ENCODE measurements at places on chromosomes 12 and 14.

GRCh38 chr12:131327521-131328488, 374.1 kb downstream of the ADGRD1 start:
- DNase-seq, result no peak

- DNase-seq, result no peak
Measured at GRCh38 chr12:90281154-90281868, 572.7 kb upstream of the ATP2B1 start.

DNA sequence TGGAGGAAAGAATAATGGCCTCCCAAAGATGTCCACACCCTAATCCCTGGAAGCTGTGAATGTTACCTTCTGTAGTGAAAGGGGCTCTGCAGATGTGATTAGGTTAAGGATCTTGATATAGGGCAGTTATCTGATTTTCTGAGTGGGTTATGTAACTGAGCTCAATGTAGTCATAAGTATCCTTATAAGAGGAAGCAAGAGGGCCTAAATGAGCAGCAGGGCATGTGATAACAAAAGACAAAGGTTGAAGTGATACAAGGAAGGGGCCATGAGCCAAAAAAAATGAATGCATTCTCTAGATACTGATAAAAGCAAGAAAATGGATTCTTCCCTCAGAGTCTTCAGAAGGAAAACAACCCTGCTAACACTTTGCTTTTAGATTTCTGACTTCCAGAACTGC, 78.8 kb downstream of the OSBPL8 start:
- no peak for DNase-seq

GRCh38 chr12:131965073-131965472, 15.3 kb downstream of the EP400 start:
- DNase-seq, result no peak

DNA sequence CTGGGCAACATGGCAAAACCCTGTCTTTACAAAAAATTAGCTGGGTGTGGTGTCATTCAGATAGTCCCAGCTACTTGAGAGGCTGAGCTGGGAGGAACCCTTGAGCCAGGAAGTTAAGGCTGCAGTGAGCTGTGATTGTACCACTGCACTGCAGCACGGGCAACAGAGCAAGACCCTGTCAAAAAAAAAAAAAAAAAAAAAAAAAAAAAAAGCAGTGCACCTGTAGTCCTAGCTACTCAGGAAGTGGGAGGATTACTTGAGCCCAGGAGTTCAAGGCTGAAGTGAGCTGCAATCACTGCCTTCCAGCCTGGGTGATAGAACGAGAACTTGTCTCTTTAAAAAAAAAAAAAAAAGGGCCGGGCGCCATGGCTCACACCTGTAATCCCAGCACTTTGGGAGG, 5.6 kb downstream of the REM2 start:
- no peak for DNase-seq

- DNase-seq, result no peak
Measured at GRCh38 chr12:112980491-112981158, 2.3 kb downstream of the OAS2 start.

GRCh38 chr14:32306549-32306948, 22.5 kb upstream of the AKAP6 start:
- DNase-seq, result no peak

DNA sequence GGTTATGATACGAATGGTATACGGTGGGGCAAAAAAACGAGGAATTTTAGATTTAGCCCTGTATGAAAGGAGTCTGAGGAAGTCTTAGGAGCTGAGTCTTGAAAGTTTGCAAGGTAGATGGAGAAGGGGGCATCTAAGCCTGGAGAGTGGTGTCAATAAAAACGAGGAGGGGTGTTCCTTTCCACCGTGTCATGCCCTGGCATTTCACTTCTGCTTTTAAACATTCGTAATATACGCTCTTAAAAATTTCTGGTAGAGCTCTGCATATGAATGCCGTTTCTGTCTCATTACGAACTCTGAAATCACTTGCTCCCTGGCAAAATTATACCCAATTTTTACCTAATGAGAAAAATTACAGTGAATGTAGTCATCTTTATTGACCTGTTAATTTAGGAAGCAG, 170.2 kb downstream of the ERC1 start:
- no peak for DNase-seq

- no peak for DNase-seq
Measured at GRCh38 chr12:106722837-106723236, 51.6 kb upstream of the RIC8B start.

DNA sequence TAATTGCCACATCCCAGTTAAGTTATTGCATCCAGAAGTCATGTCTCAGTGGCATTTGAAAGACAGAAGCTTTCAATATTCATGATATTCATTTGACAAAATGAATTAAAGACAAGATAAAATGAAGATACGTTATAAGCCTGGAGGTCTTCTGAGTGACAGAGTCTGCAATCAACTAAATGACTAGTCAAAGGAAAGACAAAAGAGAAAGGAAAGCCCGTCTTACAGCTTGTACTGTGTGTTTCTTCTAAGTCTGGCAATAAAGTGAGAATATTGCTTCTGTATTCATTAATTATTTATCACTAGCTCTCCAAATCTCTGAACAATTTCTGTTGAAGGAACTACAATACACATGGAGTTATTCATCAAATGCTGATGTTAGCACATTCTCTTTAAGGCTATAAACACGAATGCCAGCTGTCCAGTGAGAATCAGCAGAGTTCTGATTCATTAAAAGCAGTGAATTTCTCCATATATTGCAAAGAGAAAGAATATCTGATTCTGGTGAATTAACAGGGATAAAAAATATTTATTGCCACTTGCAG, 70.7 kb downstream of the ATXN7L3B start:
- DNase-seq, result no peak

DNA sequence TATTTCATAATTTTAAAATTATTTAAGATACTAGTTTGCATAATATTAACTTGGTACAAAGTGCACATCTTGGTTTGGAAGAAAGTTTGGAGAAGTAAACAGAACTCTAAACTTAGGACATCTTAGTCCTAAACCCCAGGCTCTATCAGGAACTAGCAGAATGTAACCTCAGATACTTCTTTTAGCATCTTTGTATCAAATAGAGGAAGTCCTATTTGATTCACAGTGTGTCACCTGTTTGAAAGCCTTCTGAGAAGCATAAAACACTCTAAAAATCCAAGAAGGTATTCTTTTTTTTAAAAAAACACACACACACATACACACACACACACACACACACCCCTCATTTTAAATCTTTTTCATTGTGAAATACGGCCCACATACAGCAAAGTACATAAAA, 12.0 kb upstream of the RNU6-7 start:
- DNase-seq, result no peak

DNA sequence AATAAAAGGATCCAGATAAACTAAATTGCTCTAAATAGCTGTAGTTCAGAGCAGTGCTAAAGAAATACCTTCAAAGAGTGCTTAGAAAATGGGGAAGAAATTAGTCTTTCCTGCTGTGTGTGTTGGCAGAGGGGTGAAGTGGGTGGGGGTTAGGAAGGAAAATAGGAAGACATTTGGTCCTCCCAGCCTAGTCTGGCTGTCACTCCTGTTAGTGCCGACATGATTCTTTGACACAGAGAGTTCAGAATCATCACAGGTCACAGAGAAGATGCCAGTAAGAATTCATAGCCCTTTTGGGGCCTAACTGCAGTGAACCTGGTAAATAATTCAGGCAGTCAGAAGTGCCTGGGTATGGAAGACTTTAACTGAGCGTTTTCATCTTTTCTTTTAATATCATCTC, 74.8 kb downstream of the FLRT2 start:
- no peak for DNase-seq

DNA sequence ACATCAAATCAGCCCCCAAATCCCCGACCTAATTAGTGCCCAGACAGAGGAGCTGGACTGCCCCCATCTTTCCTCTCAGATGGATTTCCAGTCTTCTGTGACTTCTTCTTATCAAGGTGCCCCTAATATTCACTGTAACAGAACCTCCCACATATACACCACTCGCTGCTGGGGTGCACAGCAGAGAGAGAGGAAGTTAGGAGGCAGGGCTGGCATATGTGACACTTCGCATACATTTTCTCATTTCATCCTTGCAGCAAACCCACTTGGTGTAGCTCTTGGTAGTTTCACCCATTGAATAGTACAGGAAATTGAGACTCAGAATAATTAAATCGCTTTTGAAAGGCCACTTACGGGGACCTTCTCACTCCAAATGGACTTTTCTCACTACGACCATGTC, 56.5 kb upstream of the CCND2 start:
- no peak for DNase-seq

DNA sequence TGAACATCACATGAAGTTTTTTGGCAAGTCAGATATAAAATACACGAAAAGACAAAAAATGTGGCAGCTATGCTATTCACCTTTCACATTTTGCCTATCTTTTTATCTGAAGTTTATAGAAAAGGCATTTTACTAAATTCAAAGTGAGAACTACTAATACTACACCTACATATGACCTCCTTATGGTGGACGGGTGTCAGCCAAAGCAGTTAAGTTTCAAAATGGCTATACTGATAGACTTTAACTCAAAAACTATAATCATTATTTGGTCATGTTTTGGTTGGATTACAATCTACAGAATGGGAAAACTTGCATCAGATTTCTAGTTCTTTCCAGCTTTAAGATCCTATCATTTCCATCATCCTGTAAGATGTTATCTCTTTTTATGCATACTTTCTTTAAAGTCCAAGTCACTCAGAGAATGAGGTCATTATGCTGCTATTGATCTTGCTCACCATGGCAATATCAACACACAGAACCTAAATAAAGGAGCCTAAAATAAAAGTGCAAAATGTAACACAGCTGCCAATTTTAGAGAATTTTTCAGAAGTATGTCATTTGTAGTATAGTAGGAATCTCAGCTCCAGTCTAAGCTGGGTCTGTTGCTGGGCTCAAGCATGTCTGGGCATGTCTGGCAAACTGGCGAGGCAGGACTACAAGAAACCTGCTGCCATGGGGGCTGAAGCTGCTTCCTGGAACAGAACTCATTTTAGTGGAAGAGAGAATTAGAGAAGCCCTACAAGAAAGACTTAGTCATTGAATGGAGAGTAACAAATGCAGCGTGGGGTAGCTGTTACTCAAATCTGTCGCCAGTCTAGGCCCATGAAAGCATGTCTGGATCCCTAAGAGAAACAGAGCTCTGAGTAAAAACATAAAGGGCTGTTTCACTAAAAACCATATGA, 7.6 kb upstream of the AEBP2 start:
- DNase-seq, result no peak

DNA sequence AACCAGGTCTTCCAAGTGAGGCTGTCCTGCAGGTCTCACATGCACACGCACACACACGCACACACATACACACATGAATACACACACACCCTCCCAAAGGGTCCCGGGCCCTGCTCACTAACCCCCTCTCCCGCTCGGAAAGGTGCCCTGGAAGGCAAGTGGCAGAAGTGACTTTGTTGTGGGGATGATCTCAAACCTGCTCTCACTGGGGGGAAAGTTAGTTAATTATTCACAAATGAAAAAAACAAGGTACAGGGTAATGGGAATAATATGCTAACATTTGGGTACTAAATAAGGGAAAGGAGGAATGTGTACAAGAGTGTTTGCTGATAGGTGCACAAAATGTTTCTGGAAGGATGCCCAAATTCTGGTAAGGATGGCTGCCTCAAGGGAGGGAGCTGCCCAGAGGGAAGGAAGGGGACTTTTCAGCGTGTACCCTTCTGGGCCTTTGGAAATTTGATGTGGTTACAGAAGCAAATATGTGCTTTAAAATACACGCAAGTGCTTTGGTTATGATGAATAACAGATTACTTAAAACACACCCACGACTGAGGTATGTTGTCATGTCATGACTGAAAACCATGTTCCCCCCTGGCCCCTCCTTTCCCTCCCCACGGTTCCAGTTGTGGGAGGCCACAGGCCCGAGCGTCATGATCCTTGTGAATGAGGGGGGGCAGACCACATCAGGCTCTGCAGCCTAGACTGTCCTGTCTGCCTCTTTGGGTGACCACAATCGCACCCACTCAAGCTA, 43.3 kb upstream of the PLEKHG6 start:
- no peak for DNase-seq

- DNase-seq, result no peak
Measured at GRCh38 chr14:77014004-77014604, 14.4 kb downstream of the IRF2BPL start.

DNA sequence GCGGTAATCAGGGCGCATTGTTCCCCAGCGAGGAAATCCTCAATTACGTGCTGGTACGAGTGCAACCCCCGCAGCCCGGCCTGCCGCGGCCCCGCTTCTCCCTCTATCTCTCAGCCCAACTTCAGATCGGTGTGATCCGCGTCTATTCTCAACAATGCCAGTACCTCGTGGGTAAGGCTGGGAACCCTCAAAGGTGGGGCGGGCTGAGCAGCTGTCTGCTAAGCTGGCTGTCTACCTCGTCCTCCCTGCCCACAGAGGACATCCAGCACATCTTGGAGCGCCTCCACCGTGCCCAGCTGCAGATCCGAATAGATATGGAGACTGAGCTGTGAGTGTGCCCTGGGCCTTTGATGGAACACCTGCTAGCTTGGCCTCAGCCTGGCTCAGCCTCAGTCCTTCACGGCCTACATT, 996 bp downstream of the REC8 start:
- DNase-seq, result peak; percentile 33

- DNase-seq, result no peak
Measured at GRCh38 chr14:23139874-23140273, 20.8 kb upstream of the CEBPE start.

GRCh38 chr14:90562652-90563051, 165.8 kb downstream of the CALM1 start:
- DNase-seq, result no peak

GRCh38 chr12:41944216-41944615, 200.5 kb downstream of the GXYLT1 start:
- no peak for DNase-seq

DNA sequence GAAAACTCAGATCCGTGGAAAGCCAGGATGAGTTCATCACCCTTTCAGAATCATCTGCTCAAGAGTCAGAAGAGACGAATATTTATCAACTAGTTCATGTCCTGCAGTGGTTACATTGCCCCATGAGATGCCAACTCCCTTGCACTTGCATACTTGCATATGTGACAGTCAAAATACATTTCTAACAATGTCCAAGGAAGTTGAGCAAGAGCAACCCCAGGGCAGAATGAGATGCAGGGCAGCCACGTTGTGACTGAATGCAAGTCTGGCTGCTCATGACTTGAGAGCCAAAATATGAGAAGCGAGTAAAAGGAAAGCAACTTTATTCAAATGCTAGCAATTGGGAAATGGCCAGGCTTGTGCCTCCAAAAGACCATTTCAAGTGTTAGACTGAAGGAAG, 23.6 kb upstream of the UTP20 start:
- DNase-seq, result no peak

DNA sequence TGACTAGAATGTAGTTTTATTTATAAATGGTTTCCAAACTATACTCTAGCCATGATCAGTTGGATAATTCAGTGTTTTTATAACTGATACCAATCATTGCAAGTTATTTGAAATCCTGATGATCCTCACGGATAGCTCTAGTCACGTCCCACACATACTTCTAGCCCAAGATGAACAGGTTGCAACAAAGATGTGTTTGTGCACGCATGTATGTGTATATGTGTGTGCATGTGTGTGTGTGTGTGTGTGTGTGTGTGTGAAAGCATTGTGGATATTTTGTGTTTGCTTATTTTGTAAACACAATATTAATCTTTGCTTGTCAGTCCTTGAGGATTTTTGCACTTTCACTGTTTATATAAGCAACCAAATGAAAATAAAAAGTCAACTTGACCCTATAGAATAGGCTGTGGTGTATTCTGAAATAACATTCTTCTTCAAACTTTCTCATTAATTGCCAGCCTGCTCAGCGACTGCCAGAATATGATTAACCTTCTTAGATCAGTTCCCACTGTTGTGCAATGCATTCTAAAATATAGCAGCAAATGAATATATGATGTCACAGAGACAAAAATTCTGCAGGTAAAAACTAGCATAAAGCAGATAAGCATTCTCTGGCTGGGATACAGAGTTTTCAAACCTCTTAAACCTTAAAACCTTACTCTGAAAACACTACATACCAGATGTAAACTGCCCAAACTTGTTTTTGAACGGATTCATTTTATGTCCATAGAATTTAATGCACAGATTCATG, 48.8 kb upstream of the HIF1A start:
- DNase-seq, result no peak

Measured in CD8-positive, alpha-beta T cell (primary cell).